ENCODE measurements at places on chromosomes 16 and 17.

GRCh38 chr17:1834380-1835149 lies 4.8 kb downstream of the RPA1 start:
- no peak for DNase-seq

- no peak for DNase-seq
Observed at GRCh38 chr17:77455111-77455890, 314.5 kb downstream of the SEC14L1 start.

DNA sequence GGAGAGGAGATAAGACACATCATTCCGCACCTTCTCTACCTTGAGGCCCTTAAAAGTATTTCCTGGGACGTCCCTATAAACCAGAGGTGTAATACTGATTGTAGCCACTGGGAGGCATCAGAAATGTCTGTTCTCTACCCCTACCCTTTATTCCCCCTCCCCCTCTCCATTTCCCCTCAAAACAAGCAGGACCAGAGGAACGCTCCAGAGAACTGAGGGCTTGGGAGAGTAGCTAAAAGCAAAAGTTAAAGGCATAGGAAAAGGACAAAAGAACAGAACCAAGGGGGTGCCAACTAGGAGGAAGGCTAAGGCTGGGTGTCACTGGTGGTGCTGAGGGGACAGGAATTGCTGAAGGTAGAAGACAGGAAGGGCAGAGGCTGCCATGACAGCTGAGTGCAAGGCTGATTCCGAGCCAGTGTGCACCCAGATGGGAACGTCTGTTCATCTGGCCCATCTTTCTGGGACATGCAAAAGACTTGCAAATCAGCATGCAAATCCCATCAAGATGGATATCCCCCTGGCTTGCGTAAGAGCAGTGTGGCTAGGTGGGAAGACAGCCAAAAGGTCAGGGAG lies 6.7 kb downstream of the CAMTA2 start:
- peak; percentile 26 for DNase-seq

DNA sequence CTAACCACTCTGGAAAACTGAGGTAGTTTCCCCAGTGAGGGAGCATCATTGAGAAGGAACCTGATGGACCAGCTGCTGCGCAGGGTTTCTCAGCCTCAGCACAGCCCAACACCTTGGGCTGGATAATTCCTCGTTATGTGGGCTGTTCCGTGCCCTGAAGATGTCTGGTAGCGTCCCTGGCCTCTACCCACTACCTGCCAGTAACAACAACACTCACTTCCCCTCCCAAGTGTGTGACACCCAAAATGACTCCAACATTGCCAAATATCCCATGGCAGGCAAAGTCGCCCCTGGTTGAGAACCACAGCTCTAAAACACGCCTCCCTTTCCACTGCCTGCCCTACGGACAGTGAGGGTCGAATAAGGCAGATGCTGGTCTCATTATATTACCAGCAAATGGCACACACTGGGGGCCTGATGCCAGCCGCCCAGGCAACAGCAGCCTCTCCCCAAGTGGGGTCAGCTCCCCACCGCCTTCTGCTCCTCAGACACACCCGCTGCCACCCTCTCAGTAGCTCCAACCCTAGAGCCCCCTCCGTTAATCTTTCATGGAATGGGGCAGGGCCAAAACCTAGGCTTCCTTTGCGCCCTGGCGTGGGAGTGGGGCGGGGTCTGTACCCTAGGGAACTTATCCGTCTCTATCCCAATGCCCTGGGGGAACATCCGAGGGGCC lies 1.0 kb downstream of the RHBDF2 start:
- DNase-seq: no peak

GRCh38 chr17:67434061-67434525 lies 57.0 kb downstream of the PITPNC1 start:
- no peak for DNase-seq

- DNase-seq: peak; percentile 34
Observed at GRCh38 chr17:19237389-19238166, 412 bp downstream of the EPN2 start.

DNA sequence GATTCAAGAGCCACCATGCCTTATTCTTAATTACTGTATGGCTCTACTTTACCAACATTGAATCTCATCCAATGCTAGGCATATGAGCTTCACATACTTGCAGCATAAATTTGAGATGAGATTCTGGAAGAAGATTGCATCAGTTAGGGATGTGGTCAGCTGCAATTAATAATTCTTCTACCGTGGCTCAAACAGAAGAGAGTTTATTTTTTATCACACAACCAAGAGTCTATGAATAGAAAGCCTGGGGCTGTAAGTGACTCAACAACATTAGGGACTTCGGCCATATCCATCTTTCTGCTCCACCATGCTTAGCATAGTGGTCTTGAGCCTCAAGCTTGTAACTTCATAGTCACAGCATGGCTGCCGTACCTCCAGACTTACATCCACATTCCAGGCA lies 179.4 kb upstream of the IRX6 start:
- no peak for DNase-seq

- no peak for DNase-seq
Observed at GRCh38 chr16:521381-522210, 5.9 kb upstream of the CAPN15 start.

GRCh38 chr17:48626245-48627117 lies at the start of gene HOXB9:
HOXB9 (minus strand) TSS chr17:48626358; CDS start chr17:48626269, 89 bp downstream.
- no peak for DNase-seq

DNA sequence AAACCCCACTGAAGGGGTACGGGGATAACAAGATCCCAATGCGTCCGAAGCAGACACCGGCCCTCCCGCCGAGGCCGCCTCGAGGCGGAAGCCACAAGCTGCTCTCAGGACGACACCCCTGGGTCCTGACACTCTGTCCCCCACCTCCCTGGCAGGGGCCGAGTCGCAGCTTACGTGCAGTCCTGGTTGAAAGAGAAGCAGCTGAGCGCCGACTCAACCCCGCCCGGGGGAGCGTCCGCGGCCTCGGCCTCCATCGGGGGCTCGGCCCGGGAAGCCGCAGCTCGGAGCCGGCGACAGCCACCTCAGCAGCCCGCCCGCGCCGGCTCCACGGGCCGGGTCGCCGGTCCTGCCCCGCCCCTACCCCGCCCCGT lies at the start of gene WIPI1:
Gene WIPI1, minus strand, starts transcription at position 329 of the 371 bp plus-strand sequence. Its CDS starts 75 bp downstream, at position 254.
- DNase-seq: no peak

GRCh38 chr17:16491703-16492612 lies at the start of gene LRRC75A:
LRRC75A (minus strand) TSS chr17:16492193; CDS start chr17:16491990, 203 bp downstream.
- DNase-seq: peak; percentile 59

DNA sequence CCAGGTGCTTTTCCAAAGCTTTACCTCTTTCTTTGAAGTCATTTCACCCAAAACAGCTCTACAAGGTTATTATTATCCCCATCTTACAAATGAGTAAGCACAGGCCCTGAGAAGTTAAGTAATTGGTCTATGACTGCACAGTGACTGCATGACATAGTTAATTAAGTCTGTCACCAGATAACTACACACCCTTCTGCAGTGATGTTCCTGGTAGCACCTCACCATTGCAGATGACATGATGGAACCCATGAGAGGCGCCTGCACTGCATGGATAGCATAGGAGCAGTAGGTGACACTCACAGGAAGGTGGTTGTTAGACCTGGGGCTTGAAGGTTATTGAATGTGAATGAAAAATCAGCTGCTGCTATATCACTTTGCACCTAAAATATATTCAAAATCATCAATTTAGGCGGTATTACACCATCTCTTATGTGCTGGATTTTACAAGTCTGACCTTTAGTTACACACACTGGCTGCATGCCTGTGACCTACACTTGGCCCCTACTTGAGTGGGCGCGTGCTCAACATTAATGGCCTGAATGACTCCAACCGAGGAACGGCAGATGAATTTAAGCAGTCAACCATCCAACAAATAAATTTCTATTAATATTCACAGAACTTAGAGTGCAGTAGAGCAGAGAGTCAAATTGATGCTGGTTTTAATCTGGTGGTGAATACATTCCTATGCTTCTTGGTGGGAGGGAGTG lies 239.6 kb downstream of the CDH11 start:
- DNase-seq: no peak

GRCh38 chr17:83151056-83151441 lies 71.6 kb downstream of the METRNL start:
- DNase-seq: no peak

- no peak for DNase-seq
Observed at GRCh38 chr17:376936-377863, 24.6 kb upstream of the RPH3AL start.

DNA sequence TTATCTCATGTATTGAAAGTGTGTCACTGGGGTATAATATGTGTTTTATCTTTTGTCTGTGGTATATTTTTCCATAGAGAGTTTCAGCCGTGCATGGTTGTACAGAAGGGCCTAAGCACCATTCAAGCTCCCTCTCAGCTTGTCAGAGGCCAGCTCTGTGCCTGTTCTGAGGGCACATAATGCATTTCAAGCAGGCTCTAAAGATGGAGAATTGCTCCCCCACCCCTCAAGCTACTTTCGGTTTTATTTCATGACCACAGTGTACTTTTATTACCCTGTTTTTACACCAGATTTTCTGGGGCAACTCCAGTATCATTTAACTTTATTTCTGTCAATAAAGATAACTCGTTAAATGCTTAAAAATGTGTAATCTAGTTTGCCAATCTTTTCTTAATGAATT lies 131.7 kb downstream of the SHISA6 start:
- DNase-seq: no peak

GRCh38 chr17:14206891-14207290 lies 29.8 kb downstream of the CDRT15 start:
- DNase-seq: no peak

GRCh38 chr16:81655469-81656162 lies 123.5 kb upstream of the PLCG2 start:
- DNase-seq: no peak

GRCh38 chr16:75486014-75486675 lies 9.1 kb downstream of the CHST6 start:
- DNase-seq: peak; percentile 93

GRCh38 chr17:7479213-7480088 lies at the start of gene ZBTB4:
ZBTB4 (minus strand) TSS chr17:7479631; CDS start chr17:7466801, 12,830 bp downstream.
- DNase-seq: peak; percentile 55

GRCh38 chr17:6215071-6216035 lies 145.2 kb downstream of the WSCD1 start:
- DNase-seq: no peak

GRCh38 chr16:80285104-80285503 lies 255.7 kb upstream of the DYNLRB2 start:
- DNase-seq: peak; percentile 17

GRCh38 chr16:424623-425081 lies 797 bp upstream of the RAB11FIP3 start:
- no peak for DNase-seq

DNA sequence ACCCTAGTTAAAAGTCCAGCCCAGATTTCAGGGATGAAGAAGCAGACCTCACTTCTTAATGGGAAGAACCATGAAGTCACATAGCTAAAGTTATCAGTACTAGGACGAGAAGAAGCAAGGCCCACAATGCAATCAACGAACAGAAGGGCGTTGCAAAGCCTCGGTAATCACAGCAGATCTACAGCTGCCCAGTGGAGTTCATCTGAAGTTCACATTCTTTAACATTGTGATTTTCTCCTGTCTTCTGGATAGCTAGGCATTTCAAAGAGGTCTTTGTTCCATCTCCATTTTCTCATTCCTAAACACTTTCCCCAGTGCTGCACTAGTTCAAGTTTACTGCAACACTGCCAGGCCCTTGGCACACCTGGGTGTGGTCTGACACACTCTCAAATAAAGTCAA lies 226.7 kb upstream of the N4BP1 start:
- no peak for DNase-seq
